Activated CD8-positive, alpha-beta memory T cell treated with anti-CD3 and anti-CD28 coated beads for 4 hours (primary cell): ENCODE measurements at places on chromosomes 3 and 15.
A peak's percentile ranks its signal among the peaks of the same experiment; 100 is the strongest.

DNA sequence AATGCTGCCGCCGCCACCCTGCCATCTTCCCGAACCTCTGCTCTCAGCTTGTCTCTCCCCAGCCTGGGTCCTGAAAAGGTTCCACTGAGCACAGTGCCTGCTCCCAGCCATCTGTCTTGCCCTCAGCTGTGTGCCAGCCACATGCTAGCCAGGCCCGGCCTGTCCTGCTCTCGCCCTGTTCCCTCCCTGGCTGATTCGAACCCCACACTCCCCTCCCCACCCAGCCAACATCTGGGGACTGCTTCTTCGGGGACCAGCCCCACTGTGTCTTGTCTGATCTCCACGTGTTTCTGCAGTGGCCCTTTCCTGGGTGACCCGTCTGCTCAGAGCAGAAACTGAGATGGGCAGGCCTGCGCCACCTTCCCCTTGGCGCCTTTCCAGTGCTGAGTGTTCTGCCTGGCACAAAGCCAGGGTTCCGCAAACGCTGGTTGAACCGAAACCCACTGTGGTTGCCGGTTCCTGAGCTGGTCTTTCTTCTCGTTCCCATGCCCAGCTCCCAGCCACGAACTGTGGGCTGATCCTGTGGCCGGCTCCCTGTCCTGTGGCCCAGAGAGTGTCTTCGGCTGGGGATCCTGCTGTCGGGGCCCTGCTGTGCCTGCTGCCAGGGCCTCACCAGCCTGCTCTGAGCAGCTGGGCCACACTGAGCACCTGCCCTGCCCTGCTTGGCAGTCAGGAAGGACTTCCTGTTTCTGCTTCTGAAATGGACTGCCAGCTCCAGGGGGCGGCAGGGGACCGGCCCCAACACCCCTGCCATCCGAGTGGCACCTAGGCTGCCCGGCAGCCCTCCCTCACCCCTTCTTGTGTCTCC is 62.7 kb upstream of the KLF13 start:
- peak; percentile 41 for DNase-seq

DNA sequence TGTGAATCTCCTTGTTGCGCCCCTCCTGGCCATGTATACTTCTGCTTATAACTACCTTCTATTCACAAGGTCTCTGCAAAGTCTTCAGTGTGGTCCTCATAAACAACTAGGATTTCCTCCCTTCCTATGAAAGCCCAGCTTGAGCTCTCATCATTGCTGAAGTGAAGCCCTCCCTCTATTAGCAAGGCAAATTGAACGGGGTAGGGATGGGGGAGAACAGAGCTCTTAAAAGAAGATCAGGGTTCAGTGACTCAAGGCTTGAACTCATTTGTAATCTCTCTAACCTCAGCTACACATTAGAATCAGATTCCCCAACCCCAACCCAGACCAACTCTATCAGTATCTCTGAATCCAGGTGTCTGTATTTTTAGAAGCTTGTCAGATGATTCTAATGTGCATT is 88.3 kb upstream of the ST8SIA2 start:
- no peak for DNase-seq

- DNase-seq, result no peak
Observed at GRCh38 chr3:45711931-45712330, 22.7 kb downstream of the SACM1L start.

GRCh38 chr3:178705925-178706324 is 169.7 kb downstream of the KCNMB2 start:
- no peak for DNase-seq

DNA sequence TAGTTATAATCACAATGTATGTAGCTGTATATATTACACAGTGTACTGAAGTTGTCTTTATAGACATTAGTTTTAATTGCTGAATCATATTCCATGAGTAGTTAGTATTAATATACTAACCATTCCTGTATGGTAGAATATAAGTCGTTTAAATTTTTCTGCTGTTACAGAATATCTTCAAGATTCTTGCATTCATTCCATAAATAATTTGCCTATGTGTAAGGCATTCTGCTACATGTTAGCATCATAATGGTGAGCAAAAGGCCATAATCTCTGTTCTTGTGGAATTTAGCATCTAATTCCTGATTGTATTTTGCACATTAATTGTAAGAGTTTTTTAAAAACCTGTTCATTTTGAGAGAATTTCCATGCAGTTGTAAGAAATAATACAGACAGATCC is 14.1 kb downstream of the GYG1 start:
- DNase-seq, result no peak

GRCh38 chr3:105904251-105904650 is 35.4 kb upstream of the CBLB start:
- DNase-seq, result no peak

DNA sequence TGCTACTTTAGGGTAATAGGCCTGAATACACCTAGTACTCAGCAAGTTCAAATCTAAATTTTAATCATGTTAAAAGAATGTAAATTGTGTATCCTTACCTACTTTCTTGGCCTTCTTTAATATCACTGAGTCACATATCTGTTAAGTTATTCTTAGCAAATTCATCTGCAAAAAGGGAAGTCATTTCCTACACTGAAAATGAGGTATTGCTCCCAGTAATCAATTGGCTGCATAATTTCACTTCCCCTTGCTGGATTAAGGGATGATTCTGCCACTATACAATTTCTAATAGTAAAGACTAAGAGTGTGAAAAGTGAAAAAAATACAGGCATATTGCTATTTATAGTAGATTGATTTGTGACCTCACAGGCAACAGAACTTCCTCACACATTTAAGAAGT is 47.8 kb downstream of the CCDC54 start:
- no peak for DNase-seq

DNA sequence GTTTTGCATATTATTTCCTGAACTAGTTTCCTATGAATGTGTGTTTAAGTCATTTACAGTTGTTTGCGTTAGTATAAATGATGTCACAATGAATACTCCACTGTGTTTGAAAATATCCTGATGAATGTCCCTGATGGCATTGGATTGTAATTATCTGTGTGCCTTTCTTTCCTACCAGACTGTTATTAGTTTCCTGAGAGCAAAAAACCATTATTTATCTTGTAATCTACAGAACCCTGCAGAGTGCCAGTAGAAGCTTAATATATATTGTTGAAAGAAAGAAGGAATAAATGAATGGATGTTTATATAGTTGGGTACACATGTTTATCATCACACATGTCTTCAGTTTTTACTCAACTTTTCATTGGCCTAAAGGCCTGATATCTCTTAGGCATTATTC is 312.6 kb downstream of the AGBL1 start:
- DNase-seq, result no peak

DNA sequence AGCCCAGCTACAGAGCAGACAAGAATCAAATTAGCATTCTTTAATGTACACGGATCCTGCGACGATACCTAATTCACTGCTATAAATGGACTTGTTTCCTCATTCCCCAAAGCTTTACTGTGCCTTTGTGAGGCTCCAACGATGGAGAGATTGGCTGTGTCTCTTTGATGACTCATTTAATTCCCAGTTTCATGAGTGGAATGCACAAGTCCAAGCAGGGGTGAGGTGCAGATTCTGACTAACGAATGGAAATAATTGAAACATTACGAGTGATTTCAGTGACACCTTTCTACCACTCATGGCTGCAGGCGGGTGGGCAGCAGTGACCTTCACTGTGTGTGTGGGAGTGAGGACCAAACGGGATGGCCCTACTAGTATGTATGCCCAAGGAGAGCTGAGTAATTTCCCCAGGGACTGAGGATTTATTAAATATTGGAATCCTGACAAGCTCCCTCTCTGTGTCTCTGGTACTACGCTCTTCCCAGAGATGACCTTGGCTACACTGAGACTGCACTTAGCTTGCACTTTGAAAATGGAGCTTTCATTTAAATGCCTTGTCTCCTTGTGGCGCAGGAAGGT is 156.7 kb downstream of the CACNA2D3 start:
- no peak for DNase-seq

GRCh38 chr3:25895443-25895842 is 105.6 kb downstream of the OXSM start:
- DNase-seq, result no peak

DNA sequence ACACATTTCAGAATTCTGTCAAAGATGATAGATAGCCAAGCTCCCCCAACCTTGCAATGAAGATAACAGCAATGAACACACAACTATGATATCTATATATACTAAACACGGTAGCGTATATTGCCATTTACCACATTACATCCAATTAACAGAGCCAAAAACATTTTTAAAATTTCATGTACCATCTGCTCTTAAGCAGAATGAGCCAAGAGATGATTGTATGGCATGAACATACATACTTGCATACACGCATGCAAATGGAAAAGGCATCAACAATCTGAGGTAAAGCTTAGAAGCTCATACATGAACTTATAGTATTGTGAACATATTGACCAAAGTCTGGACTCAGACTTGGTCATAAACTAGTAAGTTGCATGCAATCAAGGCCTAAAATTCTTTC is 712.9 kb upstream of the GOLIM4 start:
- DNase-seq, result no peak

DNA sequence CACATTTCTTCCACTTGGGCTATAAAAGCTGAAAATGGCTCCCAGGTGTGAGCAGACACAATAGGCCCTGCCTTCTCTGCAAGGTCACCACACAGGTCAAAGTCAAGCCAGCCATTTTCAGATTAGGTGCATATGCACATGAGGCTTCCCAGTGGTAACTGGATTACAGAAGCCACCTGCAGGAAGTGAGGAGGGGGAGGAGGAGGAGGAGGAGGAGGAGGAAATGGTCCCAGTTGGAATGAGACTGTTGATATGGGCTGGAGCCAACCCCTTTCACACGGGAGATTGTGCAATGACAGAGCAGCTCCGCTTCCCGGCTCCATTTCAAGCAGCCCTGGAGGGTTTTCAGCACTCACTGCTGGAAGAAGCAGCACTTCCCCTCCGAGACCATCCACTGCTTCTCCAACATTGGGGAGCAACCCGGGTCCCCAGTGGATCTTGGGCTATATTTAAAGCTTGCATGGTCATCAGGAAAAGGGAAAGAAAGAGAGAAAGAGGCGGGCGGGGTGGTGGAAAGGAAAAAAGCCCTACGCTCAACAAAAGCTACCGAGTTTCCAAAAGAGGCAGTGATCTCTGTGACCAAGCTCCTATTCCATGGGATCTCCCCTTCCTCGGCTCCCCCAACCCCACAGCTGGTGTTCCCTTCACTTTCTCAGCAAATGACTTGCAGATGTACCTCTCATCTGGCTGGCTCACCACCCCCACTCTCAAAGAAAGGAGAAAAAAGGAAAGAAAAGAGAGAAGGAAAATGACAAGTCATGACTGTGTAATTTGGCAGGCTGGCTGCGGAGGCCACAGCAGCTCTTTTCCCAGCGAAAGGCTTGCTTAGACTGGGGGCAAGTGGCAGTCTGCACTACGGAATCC is 58.3 kb downstream of the LRIG1 start:
- no peak for DNase-seq

- no peak for DNase-seq
Observed at GRCh38 chr3:127106456-127106855, 86.5 kb upstream of the PRR23E start.

DNA sequence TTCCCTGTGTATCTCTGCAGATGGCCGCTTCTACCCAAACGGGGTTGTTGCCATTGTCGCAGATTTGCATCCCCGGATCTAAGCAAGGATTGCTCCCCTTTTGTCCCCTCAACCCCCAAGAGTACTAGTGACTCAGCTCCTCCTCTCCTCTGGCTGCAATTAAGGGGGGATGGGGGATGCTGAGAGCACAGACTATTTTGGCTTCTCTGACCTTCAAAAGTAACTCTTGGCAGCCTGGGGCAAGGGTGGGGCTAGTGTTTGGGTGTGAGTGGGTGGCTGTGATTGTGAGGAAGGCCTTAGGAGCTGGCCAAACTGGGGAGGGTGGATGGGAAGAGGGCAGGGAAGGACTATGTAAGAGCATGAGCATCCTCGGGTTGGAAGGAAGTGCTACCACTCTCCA is 1.2 kb upstream of the MAP1A start:
- DNase-seq, result no peak

GRCh38 chr15:22963641-22964040 is 16.5 kb downstream of the CYFIP1 start:
- DNase-seq, result no peak

DNA sequence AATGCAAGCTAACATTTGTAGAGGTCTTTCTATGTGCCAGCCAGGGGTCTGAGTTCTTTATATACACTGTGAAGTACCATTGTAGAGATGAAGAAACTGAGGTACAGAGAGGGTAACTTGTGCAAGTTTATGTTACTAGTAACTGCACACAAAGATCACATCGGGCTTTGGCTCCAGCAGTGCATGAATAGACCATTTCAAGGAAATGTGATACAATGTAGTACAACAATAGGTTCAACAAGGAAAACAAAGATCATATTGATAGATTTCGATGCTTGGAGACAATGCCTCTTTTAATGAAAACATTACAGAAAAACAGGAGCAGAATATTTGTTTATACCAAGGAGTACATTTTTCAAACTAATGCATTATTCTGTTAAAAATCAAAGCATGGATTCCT is 115.3 kb downstream of the POLR2M start:
- no peak for DNase-seq

- no peak for DNase-seq
Observed at GRCh38 chr15:79105141-79105540, 14.6 kb upstream of the RASGRF1 start.

- DNase-seq, result no peak
Observed at GRCh38 chr15:77503240-77503639, 82.6 kb downstream of the HMG20A start.

- DNase-seq, result peak; percentile 3
Observed at GRCh38 chr15:55846116-55846707, 103.3 kb upstream of the PRTG start.

DNA sequence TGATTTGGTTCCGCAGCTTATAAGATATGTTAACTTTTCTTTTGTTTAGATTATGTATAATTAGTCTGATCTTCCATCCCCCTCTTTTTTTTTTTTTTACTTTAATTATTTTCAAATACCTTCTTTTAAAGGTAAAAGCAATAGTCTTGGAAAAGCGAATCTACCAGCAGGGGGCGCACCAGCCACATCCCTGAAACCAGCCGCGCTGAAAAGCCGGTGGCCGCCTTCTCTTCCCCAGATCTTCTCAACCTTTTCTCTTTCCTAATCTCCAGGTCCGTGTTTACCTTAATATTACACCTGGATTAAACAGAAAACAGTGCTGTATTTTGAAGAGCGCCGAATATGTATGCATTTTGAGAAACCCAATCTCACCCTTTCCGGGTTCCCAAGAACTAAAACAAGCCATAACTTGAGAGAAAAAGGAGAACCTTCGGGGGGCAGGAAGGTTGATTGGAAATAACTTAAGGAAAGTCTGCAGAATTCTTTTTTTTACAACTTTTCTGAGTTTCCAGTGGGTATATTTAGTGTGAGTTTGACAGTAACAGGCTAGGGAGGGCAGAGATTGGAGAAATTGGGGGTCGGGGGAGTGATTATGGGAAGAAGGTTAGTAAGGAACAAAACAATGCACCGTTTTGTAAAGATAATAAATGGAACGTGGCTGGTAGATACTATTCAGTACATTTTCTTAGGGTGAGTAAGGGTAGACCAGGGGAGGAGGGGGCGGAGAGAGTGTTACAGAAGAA is 2.0 kb upstream of the SOX2 start:
- peak; percentile 12 for DNase-seq
